NCI-H187 treated with DMSO at 0.1 percent for 48 hours (cell line): ENCODE measurements at places on chromosomes 1 and 21.

- no peak for DNase-seq
These were observed 72.3 kb upstream of the CSF3R start for GRCh38 chr1:36555041-36555440.

DNA sequence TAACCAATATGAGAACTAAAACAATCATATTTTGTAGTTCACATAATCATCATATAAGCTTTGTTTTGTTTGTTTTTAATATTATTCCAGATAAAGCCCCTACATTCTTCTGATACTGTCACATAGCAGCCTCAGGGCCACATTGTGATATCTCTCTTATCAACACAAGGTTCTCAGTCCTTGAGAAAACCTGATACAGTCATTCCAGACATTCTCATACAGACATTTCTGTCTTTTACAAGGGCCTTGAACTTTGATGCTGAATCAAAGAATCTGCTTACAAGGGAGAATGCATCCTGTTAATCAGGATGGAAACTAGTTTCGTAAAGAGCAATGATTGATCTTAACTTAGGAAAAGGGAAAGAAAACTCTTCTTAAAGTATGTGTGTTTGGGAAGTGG is 12.7 kb upstream of the VCAM1 start:
- no peak for DNase-seq

- DNase-seq, result no peak
These were observed 6.2 kb upstream of the APCS start for GRCh38 chr1:159581422-159581821.

GRCh38 chr1:51266181-51266580 is 30.1 kb downstream of the RNF11 start:
- no peak for DNase-seq

DNA sequence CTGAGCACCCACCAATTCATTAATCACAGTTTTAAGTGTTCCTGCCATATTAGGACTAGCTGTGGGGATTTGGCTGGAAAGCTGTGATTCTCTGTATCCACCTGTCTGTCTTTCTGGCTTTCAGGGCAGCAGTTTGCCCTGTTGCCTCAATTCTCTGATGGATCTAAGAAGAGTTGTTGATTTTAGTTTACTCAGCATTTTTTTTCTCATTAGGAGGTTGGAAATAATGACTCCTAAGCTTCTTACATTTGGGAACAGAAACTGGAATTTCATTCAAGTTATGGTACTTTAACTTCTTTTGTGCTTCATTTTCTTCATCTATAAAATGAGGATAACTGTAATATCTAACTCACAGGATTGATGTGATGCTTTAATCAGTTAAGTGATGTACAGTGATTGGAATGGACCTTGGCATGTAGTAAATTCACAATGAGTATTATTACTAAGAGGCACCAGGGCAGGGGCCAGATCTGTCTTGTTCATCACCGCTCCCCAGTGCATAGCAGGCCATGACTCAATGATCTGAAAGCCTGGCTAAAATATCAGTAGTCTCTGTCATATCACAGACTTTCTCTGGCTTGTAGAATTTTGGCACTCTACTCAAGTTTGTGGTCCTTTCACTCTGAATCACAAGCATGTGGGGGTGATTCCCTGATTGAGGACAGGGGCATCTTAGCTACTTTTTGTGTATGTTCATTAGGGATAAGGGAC is 51.4 kb upstream of the GREM2 start:
- no peak for DNase-seq

DNA sequence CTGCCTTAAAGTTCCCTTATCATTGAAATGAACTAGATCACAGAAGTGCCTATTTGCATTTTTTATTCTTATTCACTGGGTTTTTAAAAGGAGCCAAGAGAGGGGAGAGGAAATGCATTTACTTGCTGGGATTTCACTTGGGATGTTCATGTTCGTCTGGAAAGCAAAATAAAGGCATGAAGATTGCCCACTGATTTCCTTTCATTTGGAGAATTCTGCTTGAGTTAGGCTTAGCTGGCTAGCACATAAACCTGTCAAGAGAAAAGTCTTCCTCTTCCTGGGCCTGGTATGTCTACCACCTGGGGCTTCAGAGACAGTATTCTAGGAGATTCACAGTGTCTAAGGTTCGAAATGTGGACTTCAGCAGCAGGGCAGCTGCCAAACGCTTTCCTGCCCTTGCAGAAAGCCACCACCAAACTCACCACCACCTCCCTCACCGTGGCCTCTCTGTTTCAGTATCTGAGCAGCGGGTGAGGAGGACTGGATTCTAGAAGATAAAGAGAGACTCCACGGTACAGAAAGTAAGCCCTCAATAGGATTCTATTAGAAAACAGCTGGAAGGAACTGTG is 44.5 kb downstream of the HIVEP3 start:
- DNase-seq, result no peak

DNA sequence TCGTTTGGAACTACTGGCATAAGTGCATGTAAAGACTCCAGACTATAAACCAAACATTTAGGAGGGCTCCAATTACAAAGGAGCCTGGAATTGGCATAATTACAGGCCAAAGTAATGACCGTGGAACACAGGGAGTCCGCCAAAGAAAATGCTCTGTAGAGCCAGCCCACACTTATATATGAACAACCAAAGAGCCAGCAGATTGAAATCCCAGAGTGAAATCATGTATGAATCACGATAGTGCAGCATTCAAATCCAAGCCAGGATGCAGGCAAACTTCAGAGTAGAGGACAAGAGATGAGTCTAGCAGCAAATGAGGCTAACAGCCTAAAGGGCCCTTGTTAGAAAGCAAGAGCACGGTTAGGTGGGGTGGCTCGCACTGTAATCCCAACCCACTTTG is 13.1 kb downstream of the VPS26C start:
- no peak for DNase-seq

DNA sequence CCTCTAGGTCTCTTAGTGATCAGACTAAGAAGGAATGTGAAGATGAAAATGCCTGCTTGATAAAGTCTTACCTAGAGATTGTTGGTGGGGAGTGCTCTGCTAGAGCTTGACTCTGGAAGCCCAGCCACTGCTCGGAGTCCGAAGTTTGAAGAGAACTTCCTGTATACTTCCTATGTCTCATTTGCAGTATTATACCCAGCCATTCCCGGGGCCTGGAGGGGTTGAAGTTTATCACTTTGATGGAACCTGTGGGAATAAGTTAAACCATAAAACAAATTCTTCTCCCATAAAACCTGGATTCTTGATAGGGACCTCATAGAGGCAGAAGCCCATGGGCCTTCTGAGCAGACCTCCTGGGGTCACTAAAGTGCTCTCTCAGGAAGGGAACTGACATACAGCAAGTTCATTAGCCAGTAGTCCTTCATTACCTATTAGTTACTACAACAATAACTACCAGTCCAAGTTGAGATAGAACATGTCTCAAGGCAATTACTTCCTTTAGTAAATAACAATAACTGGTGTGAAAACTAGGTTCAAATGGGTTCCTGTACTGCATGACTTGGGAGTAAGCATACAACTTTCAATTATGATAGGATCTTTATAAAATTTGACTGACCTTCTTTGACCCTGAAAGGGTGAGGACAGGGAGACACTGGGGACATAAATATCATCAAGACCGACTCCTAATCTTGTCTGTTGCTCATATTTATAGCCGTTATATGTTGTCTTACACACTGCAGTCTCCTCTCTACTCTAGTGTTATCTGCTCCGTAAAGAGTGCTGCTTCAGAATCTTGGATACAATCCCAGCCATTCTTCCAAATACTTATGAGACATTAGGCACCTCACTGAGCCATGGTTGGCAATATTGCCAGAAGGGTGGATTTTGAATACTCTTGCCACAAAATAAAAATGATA is at the start of gene OR6N1:
Gene OR6N1, minus strand, starts transcription at position 246 of the 917 bp plus-strand sequence. CDS start 5,513 bp downstream, outside the sequence.
- DNase-seq, result no peak

DNA sequence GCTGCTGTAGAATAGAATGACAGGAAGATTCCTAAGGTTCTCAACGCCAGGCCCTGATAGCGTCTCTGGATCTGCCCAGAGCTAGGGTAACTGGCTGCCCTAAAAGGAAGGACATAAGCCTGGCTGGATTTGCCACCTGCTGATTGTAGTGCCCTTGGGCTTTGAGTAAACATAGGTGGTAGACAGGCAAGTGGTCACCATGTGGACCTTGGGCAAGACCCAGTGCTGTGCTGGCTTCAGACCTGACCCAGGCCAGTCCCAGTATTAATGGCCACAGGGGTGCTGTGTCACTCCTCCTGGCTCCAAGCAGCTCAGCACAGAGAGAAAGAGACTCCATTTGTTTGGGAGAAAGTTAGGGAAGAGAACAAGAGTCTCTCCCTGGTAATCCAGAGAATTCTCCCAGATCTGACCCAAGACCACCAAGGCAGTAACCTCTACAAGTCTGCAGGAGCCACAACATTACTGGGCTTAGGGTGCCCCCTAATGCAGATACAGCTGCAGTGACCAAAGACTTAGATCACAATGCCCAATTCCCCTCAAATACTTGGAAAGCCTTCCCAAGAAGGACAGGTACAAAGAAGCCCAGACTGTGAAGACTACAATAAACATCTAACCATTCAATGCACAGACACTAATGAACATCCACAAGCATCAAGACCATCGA is 44.5 kb downstream of the PHTF1 start:
- no peak for DNase-seq

GRCh38 chr1:42529724-42530181 is 66.7 kb downstream of the CCDC30 start:
- DNase-seq, result no peak

- no peak for DNase-seq
These were observed 101.5 kb upstream of the IFFO2 start for GRCh38 chr1:19057784-19058475.

GRCh38 chr1:13450204-13450603 is 40.0 kb downstream of the PRAMEF20 start:
- DNase-seq, result no peak

DNA sequence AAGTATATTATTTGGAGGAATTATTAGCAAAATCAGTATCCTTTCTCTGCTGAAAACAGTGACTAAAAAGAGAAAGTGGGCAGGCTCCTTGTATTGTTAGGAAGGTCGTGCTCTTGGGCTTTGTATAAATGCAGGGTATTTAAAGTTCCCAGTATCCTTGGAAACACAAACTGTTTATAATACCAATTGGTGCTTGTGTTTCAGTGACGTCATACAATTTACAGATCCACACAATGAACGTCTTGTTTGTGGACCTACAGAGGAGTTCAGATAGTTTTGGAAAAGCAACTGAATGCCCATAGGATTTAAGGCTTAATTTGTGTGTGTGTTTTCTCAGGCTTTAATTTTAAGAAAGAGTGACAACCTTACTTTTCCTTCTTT is 168.2 kb downstream of the RASAL2 start:
- no peak for DNase-seq

GRCh38 chr1:78570539-78570938 is 49.7 kb upstream of the IFI44L start:
- DNase-seq, result no peak

- DNase-seq, result peak; percentile 66
These were observed 4.7 kb downstream of the MR1 start for GRCh38 chr1:181038399-181038873.

GRCh38 chr1:38724160-38725131 is 135.1 kb downstream of the RRAGC start:
- no peak for DNase-seq

- no peak for DNase-seq
These were observed 20.7 kb upstream of the CYYR1 start for GRCh38 chr21:26593800-26594199.

- DNase-seq, result no peak
These were observed 16.0 kb downstream of the DHRS3 start for GRCh38 chr1:12601700-12602658.

GRCh38 chr1:72837781-72838180 is 555.4 kb upstream of the NEGR1 start:
- no peak for DNase-seq

- DNase-seq, result no peak
These were observed 704 bp upstream of the TOMM40L start for GRCh38 chr1:161225178-161225533.

DNA sequence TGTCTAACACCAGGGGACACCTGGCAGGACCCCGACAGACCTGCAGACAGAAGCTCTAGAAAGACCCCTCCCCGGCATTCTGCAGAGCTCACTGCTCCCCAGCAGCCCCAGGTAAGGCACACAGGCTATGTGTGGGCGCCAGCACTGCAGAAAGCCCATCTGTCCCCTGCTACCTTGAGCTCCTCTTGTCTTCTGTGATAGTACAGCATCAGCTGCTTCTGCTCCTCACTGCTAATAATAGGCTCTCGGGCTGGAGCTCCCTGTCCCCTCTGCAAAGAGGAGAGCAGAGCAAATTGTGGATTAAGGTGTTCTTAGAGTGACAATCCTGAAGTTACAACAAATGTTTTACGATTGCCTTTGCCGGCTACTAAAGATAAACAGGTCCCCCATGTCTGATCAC is 10.1 kb downstream of the CFAP298 start:
- DNase-seq, result no peak

GRCh38 chr1:173057984-173058383 is 7.2 kb upstream of the TNFSF18 start:
- DNase-seq, result no peak

- no peak for DNase-seq
These were observed 46.1 kb upstream of the HTR1D start for GRCh38 chr1:23263380-23263887.

- peak; percentile 69 for DNase-seq
These were observed 45.5 kb downstream of the TP73 start for GRCh38 chr1:3697810-3698209.

- DNase-seq, result no peak
These were observed 32.4 kb upstream of the NFIA start for GRCh38 chr1:61049850-61050540.

GRCh38 chr1:26697431-26697977 is 1.7 kb downstream of the ARID1A start:
- DNase-seq, result no peak

DNA sequence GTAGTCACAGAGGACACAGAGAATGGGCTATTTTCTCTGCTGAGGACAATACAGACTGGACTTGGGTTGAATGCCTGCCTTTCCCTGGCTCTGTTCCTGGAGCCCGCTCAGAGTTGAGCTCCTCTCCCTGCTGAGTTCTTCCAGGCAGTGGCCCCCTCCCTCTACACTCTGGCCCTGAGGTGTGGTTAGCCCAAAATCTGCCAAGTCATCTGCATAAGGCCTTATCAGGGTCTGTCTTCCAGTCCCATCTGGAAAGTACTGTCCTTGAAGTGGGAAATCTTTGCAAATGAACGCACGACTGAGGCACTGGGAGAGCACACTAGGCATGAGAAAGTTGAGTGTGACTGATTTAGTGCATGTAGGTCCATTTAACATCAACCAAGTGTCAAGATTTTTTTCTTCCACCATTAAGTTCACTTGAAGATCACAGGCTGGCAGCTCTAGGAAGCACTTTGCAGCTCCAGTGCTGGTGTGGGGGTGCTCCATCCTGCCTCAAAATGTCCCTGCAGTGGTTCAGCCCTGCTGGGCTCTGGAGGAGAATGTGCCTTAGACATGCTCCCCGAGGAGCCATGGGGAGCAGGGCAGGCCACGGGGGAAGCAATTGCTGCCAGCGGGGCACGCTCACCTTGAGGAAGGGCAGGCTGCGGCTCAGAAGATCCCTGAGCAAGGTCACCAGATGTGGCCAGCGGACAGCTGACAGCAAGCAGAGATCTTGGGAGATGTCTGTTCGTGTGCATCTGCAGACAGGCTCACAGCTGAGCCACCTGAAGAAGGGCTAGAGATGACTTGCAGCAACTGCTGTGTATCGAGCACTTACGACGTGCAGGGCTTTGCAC is 41.5 kb downstream of the IER5 start:
- DNase-seq, result no peak

GRCh38 chr1:208850442-208850841 is 606.3 kb upstream of the PLXNA2 start:
- DNase-seq, result no peak
